Foreskin fibroblast (primary cell): ENCODE measurements at places on chromosomes 6 and 20.
A peak's percentile ranks its signal among the peaks of the same experiment; 100 is the strongest.

GRCh38 chr6:109799129-109799528 is 108.0 kb downstream of the FIG4 start:
- no peak for DNase-seq

DNA sequence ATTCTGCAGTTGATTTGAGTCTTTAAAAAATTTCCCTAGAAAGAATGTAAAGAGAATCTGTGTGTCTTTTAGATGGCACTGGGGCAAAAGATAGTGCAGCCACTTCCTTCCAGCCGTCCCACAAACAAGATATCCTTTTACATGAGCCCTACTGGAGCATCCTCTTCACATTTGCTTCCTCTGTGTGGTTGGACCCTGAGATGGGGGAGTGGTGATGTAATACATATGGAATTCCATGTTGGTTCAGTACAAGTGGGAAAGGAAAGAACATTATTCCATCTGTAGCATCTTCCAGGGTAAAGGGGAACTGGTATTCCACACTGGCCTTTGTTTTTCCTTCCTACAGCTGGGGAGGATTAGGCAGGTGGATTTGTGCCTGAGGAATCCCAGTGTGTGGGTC is 78.9 kb upstream of the ISM1 start:
- DNase-seq = peak; percentile 33

DNA sequence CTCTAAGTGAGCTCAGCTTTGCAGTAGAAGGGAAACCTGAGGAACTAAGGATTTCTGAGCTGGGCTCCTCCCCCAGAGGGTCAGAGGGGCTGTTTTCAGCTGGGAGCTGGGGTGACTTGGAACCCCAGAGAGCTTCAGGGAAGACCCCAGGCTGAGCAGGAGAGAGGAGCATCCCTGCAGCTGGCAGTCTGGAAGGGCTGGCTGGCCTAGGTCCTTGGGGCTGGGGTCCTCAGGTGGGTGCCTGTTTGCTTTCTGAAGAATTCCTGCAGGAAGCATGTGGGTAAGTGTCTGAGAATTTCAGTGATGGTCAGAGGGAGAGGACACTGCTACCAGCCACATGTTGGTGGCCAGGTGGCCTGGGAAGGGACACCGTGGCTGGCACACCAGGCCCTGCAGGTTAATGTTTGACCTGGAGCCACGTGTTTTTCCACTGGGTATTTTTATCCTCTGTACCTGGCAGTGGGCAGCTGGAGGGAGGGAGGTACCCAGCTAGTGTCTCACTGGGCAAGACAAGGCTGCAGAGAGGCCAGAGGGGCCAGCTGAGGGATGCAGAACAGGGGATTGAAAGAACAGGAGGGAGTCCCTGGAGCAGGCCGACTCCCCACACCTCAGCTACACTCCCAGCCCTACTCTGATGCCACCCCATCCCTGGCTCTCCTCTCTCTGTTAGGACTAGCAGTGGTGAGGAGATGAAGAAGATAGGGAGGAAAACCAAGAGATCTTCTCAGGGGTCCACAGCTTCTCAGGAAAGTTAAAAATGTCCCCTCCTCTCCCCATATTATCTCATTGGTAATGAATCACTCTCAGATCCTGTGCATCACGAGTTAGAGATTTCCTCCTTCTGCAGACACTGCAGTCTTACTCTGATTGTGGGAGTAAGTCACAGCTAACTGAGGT is 143.6 kb downstream of the VEGFA start:
- peak; percentile 58 for DNase-seq

GRCh38 chr6:13486679-13487121 is 700 bp downstream of the GFOD1 start:
- peak; percentile 61 for DNase-seq

DNA sequence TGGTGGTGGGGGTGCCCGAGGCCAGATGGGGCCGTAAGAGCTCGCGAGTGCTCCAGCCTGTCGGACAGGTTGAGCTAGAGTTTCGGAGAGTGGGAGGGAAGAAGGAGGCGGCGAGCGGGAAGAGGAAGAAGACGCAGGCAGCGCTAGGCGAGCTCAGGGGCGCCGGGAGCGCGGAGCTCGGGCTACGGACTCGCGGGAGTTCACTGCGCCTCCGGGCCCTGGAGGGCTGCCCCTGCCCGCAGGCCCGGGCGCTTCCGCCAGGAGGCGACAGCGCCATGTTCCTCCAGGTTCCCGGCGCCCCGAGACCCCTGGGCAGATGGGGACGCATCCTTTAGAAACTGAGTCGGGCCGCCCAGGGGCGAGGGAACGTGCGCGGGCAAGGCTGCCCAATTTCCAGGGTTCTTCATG is 984 bp downstream of the TFAP2C start:
- peak; percentile 95 for DNase-seq

DNA sequence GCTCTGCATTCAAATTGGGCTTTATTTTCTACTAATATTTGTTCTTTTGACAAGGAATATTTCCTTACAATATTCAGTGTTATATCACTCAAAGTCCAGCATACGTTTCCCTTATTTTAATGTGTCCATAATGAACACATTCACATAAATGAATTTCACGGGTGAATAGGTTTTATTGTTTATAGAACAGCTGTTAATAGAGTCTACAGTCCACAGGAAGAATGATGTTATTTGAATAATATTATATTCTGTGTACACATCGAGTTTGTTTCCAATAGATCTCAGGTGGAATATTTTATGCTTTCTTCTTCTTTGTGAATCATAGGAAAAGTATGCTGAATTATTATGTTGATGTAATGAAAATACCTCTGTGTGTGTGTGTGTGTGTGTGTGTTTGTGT is 582.4 kb downstream of the CDH26 start:
- no peak for DNase-seq

GRCh38 chr6:11769244-11769643 is 9.4 kb downstream of the ADTRP start:
- peak; percentile 35 for DNase-seq

DNA sequence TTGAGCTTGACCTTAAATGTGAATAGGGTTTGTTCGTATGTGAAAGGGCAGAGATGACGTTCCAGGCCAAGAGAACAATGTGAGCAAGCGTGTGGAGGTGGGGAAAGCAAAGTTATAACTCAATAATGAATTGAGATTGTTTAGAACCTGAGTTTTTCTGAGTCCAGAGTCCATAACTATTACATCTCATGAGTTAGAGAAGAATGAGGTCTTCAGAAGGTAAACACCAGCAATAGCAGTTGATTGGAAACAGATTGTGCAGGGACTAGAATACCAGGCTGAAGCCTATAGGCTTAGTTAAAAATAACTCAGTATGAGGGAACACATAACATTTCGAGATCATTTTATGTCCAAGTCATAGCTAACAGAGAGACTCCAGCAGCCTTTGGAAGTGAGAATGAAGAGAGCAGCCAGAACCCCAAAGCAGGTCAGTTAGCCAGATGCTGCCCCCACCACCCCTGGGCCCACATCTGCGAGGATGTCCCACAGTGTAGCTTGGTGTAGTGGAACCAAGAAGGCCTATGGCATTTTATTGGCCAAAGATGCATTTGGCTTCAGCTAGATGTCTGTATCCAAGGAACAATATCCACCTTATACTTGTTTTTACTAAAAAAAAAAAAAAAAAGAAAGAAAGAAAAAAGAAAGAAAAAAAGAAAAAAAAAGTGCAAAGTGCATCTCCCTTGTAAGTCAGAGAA is 121.7 kb downstream of the TNFRSF21 start:
- peak; percentile 84 for DNase-seq

DNA sequence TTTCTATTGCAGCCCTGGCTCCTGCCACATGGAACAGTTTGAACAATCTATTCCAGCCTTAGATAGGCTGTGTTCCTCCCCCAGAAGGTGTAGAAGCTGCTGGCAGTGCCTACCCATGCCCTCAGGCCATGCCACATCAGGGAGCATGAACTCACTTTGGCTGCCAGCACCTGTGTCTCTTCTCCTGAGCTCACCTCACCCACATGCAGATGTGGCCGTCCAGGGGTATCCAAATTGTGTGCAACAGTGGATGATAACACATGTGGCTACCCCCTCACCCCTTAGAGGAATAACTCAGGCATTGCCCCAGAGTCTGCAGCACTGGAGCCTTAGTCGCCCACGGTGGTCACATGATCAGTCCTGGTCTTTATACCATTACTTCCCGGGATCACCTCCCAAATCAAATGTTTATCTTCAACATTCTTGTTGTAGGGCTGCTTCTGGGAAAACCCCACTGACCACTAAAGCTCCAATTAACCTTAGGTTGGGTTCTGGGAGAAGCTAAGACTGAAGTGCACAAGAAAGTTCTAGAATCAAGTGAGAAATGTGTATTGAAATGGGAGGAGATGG is 110.4 kb downstream of the BANF2 start:
- peak; percentile 19 for DNase-seq

DNA sequence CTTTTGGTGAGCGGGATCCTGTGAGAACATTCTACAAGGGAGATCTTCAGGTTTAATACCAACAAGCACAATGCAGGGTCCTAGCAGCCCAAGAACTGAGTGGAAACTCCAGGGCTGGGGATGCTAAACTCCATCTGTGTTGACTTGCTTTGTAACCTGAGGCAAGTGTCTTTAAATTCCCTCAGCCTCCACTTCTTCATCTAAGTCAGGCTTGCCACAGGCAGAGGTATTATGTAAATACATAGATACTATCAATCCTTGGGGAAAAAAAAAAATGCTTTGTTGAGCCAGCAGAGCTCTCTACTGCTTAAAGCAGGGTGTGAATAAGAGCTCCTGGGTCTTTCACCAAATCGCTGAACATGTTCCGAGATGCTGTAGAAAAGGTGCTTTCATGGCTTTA is 114.2 kb upstream of the PHACTR1 start:
- DNase-seq = no peak

- DNase-seq = peak; percentile 24
These were observed 126.6 kb downstream of the MTFR2 start for GRCh38 chr6:136123468-136123867.

DNA sequence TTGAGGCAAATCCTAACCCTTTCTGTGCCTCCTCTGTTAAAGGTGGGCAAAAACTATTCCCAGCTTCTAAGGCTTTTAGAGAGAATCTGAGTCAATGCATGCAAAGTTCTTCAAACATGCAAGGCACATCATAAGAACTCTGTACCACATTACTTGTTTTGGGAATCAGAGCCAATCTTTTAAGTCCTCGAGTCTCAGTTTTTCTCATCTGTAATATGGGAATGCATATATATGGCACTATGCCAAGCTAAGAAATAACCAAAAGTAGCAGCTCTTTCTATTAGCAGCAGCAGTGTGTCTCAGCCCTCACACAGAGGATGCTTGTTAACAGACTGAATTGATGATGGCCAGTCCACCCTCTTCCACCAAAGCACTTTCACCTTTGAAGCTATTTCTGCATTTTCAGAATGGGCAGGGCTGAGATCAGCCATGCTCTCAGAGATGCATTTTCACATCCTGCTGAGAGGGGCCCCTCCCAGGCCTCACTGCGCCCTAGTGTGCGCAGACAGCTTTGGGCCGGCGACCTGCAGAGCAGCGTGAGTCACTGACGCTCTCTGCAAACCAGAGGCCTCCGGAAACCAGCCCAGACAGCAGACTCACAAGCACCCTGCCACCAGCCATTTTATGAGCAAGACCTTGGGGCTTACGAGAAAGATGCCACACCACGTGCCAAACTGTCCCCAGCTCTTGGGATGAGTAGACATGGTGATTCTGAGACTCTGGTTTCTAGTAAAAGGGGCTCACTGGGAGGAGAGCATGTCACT is 138.0 kb downstream of the NFATC2 start:
- DNase-seq = no peak

- no peak for DNase-seq
These were observed 172.7 kb downstream of the MRPL14 start for GRCh38 chr6:43954311-43955131.

GRCh38 chr20:49896204-49896603 is 19.1 kb downstream of the SPATA2 start:
- DNase-seq = no peak

DNA sequence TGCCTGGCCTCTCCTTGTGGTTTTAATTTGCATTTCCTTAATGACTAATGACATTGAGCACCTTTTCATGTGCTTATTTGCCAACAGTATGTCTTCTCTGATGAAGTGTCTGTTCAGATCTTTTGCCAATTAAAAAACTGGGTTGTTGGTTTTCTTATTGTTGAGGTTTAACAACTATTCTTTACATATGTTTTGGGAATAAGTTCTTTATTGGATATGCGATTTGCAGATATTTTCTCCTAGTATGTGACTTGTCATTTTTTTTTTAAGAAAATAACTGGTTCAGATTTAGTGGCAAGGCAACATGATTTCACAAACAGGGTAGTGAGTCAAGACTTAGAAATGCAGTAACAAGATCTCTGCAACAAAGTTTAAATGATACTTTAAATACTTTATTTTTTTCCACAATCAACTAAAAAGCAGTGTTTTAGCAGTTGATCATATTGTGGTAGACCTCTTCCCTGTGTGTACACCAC is 67.8 kb downstream of the TIAM2 start:
- peak; percentile 69 for DNase-seq

- DNase-seq = no peak
These were observed 6.4 kb downstream of the ZUP1 start for GRCh38 chr6:116662202-116662601.

GRCh38 chr20:45300961-45301360 is 5.7 kb upstream of the RBPJL start:
- peak; percentile 25 for DNase-seq

DNA sequence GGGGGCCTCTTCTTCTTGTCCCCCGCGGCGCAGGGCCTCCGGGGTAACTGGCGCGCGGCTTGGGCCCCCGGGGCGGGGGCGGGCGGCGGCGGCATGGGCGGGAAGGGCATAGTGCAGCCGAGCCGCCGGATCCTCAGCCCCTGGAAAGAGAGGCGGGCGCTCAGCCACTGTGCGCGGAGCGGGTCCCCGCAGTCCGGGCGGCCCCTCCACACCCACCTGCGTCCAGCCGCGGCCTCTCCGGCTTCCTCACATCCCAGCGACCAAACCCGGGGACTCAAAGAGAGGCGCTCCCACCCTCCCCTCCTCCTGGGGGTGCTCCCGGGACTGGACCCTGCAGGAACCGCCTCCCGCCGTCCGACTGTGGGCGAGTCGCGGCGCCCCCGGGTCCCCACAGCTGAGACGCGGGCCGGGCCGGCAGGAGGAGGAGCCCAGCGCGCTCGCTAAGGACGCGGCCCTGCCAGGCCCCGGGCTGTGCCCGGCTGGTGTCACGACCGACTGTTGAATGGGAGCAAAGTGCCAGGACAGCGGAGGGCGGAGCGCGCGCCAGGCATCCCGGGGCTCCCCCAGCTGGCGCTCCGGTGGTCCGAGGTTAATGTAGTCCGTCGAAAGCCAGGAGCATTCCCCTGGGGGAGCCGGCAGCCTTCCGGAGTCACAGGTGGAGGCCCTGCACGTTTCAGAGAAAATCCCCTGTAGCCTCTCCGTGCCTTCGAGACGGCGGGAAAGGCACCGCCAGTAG is at the start of gene PRR18:
Gene PRR18 (minus strand): TSS at position 360 of the 736 bp plus-strand sequence. CDS start 250 bp downstream, at position 110.
- DNase-seq = no peak

GRCh38 chr6:101380897-101381630 is 12.4 kb upstream of the GRIK2 start:
- DNase-seq = no peak

GRCh38 chr6:114288701-114289495 is 53.9 kb downstream of the HS3ST5 start:
- DNase-seq = no peak

- no peak for DNase-seq
These were observed 34.3 kb downstream of the PHF20 start for GRCh38 chr20:35806075-35806474.

- no peak for DNase-seq
These were observed 85.4 kb downstream of the CBFA2T2 start for GRCh38 chr20:33575282-33575681.
